T-helper 2 cell (primary cell): ENCODE measurements at places on chromosomes 2 and 18.

- no peak for DNase-seq
These were observed 15.2 kb upstream of the LTBP1 start for GRCh38 chr2:32931519-32931918.

DNA sequence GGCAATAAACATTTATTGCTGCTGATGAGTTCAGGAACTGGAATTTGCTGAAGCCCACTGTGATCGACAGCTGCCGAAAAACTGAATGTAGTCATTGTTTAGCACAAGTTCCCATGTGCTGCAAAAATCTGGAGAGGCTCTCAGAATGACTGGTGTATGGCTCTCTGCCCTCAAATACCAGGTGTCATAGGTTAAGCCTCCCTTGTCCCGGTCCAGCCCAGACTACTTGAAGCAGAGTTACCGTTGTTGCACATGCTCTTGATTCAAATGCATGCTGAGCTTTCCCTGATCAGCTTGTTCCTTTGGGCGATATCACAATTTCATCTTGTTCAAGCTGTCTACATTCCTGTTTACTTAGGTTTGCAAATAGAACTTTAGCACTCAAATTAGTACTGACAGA is 625.2 kb downstream of the CPS1 start:
- no peak for DNase-seq

GRCh38 chr2:231684314-231685223 is 23.8 kb upstream of the PTMA start:
- DNase-seq = no peak

DNA sequence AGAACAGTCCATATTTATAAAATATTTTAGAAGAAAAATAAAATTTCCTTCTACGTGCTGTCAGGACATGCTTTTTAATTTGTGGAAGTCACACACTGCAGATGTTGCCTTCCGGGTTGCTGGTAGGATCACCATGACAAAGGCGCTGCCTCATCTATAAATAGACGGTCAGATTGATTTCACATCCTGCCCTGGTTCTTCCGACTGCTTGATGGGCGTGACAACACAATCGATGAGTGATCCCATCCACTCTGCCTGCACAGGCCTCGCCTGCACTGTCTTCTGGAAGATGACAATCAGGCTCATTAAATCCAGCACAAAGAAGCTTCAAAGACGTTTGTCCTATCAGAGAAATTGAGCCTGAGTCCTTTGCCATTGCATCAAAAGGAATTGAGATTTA is 318.9 kb upstream of the TRIB2 start:
- DNase-seq = no peak

- no peak for DNase-seq
These were observed 67.1 kb downstream of the SUMO1 start for GRCh38 chr2:202171241-202171825.

DNA sequence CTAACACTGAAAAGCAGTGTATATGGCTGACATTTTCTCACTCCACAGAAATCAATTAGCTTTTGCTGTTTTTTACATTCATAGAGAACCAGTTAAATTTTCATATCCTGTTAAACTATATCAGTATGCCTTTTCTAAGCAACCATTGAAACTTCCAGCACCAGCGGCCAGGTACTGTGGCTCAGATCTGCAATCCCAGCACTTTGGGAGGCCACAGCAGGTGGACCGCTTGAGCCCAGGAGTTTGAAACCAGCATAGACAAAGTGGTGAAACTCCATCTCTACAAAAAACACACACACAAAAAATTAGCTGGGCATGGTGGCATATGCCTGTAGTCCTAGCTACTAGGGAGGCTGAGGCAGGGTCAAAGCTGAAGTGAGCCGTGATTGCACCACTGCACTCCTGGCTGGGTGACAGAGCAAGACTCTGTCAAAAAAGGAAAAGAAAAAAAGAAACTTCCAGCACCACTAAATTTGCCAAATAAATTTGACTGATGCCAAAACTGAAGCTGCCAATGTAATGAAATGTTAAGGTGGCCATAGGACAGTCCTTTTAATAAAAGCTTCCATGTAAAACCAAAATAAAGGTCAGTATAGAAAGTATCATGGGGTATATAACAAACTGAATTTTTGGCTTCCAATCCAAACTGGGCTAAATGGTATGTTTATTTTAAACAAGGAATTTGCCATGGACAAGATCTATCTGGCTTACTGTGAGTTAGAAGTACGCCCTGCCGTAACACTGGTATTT is 3.5 kb downstream of the SFT2D3 start:
- DNase-seq = no peak

GRCh38 chr2:151361674-151362370 is 4.4 kb downstream of the TNFAIP6 start:
- no peak for DNase-seq

DNA sequence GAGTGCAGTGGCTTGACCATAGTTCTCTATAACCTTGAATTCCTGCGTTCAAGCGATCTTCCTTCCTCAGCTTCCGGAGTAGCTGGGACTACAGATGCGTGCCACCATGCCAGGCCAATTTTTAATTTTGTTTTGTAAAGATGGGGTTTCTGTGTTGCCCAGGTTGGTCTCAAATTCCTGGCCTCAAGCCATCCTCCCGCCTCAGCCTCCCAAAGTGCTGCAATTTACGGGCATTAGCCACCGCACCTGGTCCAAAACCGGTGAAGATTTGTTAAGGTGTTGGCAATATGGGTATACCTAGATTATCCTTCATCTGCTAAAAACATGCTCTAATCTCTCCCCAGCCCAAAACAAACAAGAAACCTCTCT is 1.3 kb upstream of the EIF2AK3 start:
- DNase-seq = no peak

DNA sequence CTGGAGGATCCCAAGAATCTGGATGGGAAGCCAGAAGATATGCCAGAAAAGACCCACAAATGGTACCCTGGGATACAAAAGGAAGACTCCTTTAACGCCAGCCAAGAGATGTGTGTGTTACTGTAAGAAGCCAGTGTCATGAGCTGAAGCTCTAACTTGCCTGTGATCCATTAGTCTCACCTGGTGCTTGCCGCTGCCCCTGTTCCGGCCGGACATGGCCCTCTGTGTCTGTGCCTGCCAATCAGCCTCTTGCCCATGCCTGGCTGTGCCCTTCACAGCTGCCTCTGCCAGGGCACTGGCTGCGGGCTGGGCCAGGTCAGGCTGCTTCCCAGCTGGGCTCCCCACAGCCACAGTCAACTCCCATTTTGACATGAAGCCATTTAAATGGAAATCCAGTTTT is 55.4 kb downstream of the POU3F3 start:
- DNase-seq = no peak

GRCh38 chr18:77151033-77151771 is 18.6 kb upstream of the MBP start:
- DNase-seq = no peak

- no peak for DNase-seq
These were observed 136.2 kb upstream of the RASGRP3 start for GRCh38 chr2:33340280-33340679.

DNA sequence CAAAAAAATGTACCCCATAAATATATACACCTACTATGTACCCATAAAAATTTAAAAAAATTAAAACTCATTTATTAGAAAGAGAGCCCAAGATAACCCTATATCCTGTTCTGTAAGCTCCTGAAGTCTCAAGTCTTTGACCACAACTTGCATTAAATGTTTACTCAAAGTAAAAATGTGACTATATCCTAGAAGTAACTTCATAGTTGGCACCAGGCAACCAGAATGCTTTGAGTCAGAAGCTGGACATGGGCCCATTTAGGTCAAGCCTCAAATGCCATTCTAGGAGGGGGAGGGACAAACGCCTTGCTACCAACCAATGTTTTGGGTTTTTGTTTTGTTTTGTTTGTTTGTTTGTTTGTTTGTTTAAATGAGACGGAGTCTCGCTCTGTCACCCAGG is 9.3 kb upstream of the TBC1D8 start:
- DNase-seq = no peak

- no peak for DNase-seq
These were observed 73.1 kb upstream of the TPO start for GRCh38 chr2:1340141-1340512.

- no peak for DNase-seq
These were observed 36.0 kb upstream of the SCN1A start for GRCh38 chr2:166163775-166164174.

DNA sequence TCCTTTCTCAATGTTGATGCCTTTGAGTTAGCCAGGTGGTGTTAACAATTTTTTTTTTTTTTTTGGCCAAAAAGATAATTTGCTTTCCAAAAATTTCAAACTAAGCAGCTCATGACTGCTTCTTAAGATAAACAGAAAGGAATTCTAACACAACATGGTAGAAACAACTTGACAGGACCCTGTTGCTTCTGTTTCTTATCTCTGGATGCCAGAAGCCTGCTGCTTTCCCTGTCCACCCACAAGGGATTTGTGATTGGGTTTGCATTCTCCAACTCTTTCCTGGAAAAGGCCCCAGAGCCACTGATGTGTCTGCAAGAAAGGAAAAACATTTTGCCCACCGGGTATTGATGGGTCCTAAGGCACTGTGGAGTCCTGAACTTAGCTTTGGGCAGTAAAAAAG is 217.2 kb upstream of the PKDCC start:
- no peak for DNase-seq

GRCh38 chr2:207528980-207529329 is 807 bp upstream of the CREB1 start:
- peak; percentile 75 for DNase-seq

DNA sequence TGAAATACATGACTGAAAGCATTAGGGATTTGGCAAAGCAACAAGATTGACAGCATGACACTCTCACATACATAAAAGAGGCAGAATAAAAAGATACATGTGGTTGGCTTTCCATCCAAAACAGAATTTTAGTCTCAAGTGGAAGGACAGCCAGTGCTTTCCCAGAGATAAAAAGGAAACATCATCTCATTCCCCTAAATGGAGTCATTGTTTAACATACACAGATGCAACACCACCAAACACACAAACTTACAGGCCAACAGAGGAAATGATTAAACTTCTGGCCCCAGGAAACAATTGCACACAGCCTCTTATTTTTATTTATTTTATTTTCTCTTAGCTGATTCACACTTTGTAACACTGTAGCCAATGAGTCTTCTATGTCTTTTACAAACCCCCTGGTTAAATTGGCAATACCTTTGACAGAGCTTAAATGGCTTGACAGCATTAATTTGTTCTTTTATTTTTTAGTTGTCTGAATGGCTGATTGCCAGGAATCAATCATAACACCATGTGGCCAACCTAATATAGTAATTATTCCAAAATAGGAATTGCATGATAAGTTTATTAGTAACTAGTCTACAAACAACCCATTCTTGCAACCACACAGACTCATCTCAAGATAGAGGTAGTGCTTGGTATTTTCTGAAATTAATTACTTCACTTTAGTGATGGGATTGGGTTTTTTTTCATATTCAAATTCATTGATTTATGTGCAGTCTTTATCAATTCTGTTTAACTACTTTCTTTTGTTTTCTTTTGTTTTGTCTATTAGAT is 190.5 kb downstream of the RND3 start:
- no peak for DNase-seq

DNA sequence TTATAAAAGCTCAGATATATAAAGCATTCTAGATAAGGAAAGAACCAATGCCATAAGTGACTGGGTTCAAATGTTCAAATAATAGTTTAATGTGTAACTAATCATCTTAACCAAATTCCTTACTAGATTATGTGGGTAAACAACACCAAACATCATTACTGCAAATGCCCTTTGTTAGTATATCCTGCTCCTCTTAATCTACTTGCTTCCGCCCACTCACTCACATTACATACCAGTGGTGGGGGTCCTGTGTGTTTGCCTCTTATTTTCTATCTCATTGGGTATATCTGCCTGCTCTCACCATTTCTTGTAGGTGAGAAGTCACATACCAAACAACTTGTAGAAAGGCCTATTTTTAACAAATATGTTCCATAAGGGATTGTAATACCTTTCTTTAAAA is 562.1 kb downstream of the NRXN1 start:
- DNase-seq = no peak

DNA sequence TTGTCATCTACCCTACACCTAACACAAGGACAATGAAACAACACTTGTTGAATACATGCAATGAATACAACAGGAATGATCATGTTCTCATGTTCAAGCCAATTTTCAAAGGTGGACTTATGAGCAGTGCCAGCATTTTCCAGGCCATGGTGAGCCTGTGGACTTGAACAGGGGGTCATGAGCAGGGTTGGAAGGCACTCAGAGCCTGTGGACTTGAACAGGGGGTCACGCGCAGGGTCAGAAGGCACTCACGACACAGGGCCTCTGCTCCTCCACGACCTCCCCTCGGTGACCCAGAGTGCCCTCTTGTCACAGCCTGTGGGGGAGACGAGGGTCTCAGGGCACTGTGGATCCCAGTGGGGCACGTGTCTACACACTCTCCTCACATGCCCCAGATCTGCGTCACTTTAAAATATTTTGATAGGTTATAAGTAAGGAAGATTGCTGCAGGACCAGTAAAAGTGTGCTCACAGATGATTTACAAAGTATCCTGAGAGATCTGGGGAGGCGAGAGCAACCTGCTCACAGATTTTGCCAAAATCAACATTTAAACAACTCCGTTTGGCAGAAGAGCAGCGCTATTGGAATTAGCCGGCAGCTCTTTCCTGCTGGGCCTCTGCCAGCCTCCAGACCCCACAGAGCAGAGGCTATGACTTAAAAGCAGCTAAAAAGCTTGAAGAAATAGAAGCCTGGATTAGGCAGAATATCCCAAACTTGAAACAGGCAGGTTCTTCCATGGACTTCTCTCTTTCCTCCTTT is 121.9 kb downstream of the TMEM18 start:
- no peak for DNase-seq

GRCh38 chr18:79647307-79647706 is 32.3 kb upstream of the CTDP1 start:
- DNase-seq = no peak

DNA sequence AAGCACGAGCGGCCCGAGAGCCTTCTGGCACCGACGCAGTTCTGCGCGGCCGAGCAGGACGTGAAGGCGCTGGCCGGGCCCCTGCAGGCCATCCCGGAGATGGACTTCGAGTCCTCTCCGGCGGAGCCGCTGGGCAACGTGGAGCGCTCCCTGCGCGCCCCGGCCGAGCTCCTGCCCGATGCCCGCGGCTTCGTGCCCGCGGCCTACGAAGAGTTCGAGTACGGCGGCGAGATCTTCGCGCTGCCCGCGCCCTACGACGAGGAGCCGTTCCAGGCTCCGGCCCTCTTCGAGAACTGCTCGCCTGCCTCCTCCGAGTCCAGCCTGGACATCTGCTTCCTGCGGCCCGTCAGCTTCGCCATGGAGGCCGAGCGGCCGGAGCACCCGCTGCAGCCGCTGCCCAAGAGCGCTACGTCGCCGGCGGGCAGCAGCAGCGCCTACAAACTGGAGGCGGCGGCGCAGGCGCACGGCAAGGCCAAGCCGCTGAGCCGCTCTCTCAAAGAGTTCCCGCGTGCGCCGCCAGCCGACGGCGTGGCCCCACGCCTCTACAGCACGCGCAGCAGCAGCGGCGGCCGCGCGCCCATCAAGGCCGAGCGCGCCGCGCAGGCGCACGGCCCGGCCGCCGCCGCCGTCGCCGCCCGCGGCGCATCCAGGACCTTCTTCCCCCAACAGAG is 70.4 kb downstream of the ARHGEF33 start:
- DNase-seq = peak; percentile 21
